Brain (organoid and tissue), 16 donors: ENCODE measurements at places on chromosomes 3 and 15.

DNA sequence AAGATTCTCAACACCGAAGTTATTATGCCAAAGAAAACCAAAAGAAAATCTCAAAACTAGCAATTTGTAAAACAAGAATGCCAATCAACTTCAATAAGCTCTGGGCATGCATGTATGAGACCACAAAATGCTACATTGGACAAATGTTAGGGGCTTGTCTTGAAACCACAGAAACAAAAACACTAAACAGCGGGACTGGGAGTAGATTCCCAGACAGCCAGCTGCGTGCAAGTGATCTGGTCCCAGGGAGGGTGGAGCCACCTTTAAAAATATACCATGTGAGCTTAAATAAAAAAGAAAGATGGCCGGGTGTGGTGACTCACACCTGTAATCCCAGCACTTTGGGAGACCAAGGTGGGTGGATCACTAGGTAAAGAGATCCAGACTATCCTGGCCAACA is 163.6 kb upstream of the PRICKLE2 start:
- DNase-seq: no peak

DNA sequence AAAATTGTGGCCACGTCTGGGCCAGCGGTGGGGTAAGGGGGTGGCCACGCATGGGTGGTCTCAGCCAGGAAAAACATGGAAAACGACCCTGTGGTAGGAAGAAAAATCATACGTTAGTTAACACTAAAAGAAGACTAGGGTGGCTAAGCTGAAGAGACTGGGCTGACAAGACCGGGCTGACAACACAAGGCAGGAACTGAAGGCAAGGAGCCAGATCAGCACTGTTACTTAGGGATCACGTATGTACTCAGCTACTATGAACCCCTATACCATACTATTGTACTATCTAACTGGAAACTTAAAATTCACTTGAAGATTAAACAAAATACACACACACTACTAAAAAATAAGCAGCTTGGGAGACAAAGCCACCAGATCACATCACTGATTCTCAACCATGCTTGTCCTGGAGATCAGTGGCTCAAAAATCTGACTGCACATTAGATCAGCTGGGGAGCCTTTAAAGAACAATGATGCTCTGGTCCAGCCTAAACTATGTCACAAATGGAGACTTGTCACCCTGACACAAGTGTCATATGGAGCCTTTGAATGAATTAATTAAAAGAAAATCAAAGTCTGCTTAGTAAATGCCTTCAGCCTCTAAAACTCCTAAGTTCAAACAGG is 442.2 kb downstream of the SHQ1 start:
- DNase-seq: no peak

- no peak for DNase-seq
Observed at GRCh38 chr15:82966671-82967071, 14.2 kb upstream of the HOMER2 start.

GRCh38 chr3:30944124-30944523 is 49.7 kb upstream of the GADL1 start:
- no peak for DNase-seq
